ENCODE measurements at places on chromosomes 2 and 18.

GRCh38 chr2:174764280-174765255 is at the start of gene CHRNA1:
Gene CHRNA1, minus strand, starts transcription at chr2:174764472. Its CDS starts 78 bp downstream, at chr2:174764394.
- DNase-seq = no peak

DNA sequence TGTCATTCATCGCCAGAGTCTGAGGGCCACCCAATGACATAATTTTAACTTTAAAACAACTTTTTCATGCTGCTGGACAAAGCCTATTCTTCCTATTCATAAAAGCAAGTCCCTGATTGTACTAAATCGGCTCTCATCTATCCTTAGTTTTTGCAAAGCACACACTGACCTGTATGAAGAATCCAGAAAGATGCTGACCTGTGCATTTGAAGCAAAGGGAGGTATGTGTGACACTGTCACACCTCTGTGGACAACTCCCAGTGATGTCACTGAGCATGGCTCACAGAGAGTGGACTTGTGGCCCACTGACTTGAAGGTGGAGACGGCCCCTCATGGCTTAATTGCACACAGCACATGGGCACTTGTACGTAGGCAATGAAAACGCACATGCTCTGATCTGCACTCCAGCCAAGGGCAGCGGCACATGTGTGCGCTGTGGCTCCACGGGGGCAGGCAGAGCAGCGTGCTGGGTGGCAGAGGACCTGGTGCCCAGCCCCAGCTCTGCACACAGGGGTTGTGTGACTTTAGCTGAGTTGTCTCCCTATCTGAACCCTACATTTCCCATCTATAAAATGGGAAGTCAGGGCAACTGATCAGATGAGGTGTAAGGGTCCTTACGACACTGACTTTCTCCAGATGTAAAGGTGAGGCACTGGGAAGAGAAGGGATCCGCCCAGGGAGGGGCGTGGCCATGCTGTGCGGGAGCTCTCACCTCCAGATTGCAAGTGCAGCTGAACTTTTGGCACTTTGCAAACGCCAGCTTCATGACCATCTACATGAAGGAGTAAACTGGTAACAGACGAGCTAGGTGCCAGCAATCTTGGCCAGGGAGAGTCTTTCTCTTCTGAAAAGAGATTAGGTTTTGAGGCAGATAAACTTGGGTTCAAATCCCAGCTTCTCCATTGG is 14.3 kb upstream of the ODC1 start:
- no peak for DNase-seq

GRCh38 chr2:219331560-219332213 is 857 bp downstream of the RESP18 start:
- DNase-seq = peak; percentile 56

DNA sequence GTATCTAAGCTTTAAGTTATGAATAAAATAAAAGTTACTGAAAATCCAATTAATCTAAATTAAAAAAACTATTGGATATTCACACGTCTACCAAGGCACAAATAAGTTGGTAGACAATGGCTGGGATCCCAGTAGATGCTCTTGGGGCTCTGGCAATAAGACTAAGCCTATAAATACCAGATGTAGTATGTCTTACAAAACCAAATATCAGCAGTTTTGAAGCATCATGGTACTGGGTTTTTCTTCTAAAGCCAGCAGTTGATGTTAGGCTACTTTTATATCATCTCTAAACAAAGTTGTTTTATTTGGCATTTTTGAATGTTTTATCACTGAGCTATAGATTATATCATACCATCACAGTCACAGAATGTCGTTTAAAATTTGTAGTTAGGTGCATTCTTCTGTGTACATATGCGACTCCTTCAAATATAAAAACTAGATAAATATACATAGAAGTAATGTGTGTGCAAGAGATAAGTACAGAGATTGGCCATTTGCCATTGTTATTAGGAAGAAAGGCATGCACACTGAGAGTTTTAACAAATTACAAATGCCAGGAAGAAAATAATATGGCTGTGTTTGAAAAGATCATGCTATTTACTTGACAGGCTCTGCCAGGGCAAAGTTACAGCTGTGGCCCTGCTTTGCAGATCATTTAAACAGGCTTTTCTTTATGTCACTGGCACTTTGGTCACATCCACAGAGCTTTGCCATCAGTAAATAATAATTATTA is 21.6 kb upstream of the TMEM17 start:
- no peak for DNase-seq

GRCh38 chr2:120915670-120916069 is 180.0 kb downstream of the GLI2 start:
- DNase-seq = no peak

- DNase-seq = peak; percentile 34
These were observed 516 bp downstream of the EIF2AK2 start for GRCh38 chr2:37156071-37156856.

- DNase-seq = no peak
These were observed 221.5 kb upstream of the SLC35G4 start for GRCh38 chr18:11387880-11388279.

DNA sequence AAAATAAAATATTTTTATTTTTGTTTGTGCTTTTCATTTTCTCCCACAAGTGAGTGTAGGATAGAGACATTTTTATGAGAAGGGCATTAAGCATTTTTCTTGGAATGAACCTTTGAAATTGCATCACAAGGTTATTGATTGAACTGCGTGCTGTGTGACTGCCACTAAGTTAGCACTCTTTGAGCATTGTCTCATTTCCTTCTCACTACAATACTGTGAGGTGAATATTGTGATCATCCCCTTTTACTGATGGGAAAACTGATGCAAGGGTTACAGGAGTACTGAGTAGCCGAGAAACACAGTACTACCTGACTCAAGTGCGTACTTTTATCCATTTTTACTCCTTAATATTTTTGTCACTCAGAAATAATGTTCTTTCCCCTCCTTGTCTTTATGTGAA is 2.0 kb downstream of the NBEAL1 start:
- DNase-seq = no peak

DNA sequence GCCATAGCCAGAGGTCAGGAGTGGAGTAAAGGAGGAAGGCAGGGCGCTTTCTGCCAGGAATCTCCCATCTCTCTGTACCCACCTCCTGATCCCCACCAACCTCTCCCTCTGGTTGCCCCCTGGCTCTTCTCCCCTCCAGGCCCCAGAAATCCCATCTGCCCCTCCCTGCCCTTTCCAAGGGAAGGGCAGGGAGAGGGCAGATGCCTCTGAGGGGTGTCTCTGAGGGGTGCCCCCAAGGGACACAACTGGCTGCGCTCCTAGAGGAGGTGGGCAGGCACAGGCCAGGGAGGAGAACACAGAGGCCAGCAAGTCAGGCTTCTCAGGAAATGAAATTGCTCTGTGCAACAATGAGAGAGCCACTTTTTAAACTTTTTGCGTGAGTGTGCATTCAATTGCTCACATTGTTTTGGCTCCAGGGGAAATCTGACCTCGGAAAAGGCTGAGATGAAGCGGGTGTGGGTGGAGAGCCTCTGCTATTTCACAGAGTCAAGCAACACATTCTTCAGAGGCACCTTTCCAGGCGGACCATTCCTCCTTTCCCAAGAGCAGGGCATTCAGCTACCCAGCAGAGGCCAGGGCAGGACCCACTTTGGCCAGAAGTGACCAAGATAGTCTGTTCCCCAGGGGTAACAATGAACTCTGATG is 125.5 kb downstream of the SMAD7 start:
- no peak for DNase-seq

DNA sequence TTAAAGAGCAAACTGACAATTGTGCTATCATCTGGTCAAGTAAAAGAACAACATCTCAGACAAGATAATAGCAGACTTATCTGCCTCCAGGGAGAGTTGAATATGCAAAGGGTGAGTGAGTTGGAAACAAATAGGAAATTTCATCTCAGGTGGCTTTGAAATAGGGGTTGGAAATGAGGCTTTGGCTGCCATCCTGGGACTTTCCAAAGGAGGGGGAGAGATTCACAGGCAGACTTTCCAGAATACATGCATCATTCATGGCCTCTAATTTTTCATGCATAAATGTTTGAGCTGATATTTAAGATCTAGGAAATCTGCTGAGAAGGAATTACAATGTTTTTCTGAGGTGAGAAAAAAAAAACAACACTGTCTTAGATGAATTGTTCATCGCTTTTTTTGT is 300.5 kb downstream of the ALK start:
- DNase-seq = no peak

GRCh38 chr2:191847764-191848163 is 876 bp upstream of the CAVIN2 start:
- no peak for DNase-seq

DNA sequence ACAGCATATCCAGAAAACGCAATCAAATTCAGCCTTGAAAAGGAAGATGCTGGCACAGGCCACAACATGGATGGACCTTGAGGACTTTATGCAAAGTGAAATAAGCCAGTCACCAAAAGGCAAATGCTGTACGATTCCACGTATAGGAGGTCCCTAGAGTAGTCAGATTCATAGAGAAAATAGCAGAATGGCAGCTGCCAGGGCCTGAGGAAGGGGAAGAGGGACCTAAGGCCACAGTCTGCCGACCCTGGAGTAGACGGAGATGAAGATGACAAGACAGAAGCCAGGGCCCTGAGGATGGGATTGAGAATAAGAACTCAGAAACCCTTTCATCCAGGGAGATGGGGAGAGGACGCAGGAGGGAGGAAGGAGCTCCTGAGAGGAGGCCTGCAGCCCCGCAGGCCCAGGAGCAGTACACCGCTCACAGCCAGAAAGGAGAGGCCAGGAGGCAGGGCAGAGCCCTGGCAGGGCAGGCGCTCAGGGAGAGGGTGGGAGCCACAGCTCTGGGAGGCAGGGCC is 8.1 kb upstream of the MTERF4 start:
- DNase-seq = no peak

DNA sequence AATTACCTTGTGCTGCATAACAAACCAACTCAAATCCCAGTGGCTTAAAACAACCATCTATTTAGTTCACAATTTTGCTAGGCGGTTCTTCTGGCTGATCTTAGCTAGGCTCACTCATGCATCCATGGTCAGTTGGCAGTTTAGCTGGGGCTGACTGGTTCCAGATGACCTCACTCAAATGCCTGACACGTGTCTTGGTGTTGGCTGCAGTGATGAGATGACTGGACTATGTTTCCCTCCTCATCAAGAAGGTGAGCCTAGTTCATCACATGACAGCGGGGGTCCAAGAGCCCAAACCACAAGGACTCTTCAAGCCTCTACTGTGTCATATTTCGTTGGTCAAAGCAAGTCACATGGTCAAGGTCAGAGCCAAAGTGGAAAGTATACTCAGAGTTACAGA is 42.7 kb upstream of the ACTR3 start:
- DNase-seq = no peak

- DNase-seq = no peak
These were observed 169.1 kb upstream of the KLF7 start for GRCh38 chr2:207334624-207335371.

GRCh38 chr2:238261718-238262375 is 22.0 kb upstream of the HES6 start:
- DNase-seq = no peak

DNA sequence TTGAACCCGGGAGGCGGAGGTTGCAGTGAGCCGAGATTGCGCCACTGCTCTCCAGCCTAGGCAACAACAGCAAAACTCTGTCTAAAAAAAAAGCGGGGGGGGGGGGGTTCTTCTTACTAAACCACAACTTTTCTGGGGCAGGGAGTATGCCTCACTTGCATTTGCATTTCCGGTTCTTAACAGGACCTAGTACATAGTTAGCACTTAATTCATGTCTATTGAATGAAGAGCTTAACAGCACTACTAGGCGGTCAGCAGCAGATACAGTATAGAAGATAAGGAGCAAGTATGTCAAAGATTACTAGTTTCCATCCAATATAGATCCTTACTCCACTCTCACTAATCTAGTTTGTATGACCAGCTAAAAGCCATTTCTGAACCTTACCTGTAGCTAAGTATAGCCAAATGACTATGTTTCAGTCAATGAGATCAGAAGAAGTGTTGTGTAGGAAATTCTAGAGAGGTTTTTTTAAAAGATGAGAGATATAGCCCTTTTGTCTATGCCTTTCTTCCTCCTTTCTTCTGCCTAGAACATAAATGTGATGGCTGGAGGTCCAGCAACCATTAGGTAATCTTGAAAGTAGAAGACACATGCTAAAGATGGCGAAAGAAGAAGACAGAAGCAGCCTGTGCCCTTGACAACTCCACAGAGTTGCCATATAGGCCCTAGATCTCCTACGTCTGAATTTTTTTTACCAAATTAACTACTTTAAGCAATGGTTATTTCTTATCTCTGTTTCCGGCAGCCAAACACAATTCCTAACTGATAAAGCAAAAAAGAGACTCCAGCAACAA is 11.3 kb downstream of the HYCC2 start:
- no peak for DNase-seq

GRCh38 chr18:8626414-8627106 is 17.3 kb downstream of the RAB12 start:
- DNase-seq = no peak

DNA sequence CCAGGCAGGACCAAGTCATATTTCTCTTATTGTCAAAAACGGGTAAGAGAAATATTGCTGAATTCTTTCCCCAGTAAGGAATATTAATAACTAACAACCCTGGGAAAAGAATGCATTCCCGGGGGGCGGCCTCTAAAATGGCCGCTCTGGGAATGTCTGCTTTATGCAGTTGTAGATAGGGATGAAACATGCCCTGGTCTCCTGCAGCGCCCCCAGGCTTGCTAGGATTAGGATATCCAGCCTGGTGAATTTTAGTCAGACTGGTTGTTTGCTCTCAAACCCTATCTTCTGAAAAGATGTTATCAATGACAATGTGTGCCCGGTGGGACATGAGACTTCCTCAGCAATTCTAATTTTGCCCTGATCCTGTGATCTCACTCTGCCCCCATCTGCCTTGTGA is 448.1 kb downstream of the PTH2R start:
- DNase-seq = no peak

DNA sequence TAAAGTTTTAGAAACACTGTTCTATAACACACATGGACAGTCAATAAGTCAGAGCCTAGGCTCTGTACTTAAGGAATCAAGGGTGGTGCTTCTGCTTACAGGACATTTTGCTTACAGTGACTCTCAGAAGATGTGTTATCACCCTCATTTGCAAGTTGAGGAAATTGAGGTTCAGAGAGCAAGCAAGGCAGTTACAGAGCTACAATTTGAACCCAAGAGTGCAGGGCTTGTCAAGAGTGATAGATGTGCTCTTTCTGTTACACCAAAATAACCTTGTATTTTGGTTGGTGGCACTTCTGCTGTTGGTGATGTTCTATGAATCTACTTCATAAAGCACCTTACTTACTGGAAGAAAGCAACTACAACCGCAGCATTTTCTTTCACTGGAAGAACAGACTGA is 170.2 kb downstream of the THADA start:
- DNase-seq = no peak

DNA sequence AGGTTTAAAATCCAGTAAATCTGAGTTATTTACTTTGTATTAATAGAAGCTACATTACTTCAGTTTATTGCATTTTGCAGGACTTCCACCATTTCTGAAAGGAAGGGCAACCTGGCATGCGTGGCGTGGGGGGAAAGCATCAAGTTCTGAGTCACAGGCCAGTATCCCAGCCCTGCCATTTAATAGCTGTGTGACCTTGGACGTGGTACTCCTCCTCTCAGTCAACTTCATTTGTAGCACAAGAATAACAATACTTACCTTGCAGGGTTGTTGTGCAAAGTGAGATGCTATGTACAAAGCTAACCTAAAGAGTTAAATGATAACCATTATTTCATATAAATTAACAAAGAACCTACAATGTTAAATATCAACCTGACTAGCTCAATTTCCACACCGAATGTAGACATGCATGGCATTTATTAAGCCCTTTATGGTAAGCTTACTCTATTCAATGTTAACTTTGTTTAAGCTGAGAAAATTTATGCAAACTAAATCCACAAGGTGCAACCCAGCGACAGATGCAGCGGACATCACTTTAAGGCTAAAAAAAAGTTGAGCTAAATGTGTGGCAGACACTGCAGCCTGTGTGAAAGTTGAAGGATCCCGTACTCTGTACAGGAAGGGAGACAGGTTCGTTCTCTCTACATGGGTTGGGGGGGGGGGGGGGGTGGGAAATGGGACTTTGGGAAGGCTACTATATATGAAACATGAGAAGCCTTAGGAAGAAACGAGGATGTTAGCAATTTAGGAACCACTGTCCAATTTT is 17.2 kb upstream of the STPG4 start:
- no peak for DNase-seq

Data from activated naive CD4-positive, alpha-beta T cell treated with anti-CD3 and anti-CD28 coated beads, Interleukin-2, amount 10 ng/mL, durations not matched to agents 7 days and 5 days (primary cell).